ENCODE measurements at places on chromosomes 6 and 20.
A peak's percentile ranks its signal among the peaks of the same experiment; 100 is the strongest.

DNA sequence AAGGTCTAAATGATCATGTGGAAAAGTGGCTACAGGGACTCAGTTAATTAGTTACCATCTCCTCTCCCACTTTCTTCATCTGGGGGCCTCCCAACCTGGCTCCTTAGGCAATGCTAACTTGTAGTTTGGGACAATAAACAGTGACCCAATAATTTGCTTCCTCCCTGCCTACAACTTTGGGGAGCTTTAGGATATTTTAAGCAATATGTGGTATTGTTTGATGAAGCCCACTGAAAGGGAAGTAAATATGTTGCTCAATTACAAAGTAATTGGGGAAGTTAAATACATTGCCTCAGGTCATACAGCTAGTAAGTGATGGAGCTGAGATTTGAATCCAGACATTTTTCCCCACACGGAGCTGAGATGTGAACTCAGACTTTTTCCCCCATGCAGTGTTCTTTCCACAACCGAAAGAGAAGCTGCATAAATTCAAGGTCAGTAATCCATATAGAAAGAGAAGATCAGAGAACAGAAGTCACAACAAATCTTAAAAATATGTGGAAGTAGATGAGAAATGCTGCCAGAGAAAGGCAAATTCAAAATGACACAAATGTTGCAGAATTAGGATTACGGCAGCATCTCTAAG is 26.6 kb downstream of the ZHX3 start:
- no peak for DNase-seq

- DNase-seq, result no peak
Observed at GRCh38 chr6:43307451-43308100, 1.1 kb downstream of the CRIP3 start.

DNA sequence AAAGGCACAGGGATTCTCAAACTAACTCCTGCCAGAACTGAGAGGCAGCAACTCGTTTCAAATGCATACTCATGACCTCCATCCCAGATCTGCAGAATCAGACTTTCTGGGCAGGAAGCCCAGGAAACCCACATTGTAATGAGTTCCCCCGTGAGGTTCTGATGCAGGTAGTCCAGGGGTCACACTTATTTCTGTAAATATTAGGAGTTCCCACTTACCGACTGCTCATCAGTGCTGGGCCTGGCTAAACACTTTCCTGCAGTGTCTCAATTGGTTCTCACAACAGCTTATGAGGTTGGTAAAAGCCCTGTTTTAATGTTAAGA is 11.6 kb downstream of the DUSP15 start:
- DNase-seq, result no peak

DNA sequence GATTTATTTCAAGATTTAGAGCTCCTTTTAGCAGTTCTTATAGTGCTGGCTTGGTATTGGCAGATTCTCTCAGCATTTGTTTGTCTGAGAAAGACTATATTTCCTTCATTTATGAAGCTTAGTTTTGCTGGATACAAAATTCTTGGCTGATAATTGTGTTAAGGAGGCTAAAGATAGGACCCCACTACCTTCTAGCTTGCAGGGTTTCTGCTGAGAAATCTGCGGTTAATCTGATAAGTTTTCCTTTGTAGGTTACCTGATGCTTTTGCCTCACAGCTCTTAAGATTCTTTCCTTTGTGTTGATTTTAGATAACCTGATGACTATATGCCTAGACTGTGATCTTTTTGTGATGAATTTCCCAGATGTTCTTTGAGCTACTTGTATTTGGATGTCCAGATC is 114.3 kb downstream of the AIG1 start:
- DNase-seq, result no peak

GRCh38 chr20:51926670-51927305 is 124.5 kb upstream of the SALL4 start:
- DNase-seq, result no peak

GRCh38 chr6:122790423-122791309 is 1.6 kb downstream of the SMPDL3A start:
- DNase-seq, result no peak

GRCh38 chr6:78580923-78581322 is 286.4 kb upstream of the IRAK1BP1 start:
- DNase-seq, result no peak

DNA sequence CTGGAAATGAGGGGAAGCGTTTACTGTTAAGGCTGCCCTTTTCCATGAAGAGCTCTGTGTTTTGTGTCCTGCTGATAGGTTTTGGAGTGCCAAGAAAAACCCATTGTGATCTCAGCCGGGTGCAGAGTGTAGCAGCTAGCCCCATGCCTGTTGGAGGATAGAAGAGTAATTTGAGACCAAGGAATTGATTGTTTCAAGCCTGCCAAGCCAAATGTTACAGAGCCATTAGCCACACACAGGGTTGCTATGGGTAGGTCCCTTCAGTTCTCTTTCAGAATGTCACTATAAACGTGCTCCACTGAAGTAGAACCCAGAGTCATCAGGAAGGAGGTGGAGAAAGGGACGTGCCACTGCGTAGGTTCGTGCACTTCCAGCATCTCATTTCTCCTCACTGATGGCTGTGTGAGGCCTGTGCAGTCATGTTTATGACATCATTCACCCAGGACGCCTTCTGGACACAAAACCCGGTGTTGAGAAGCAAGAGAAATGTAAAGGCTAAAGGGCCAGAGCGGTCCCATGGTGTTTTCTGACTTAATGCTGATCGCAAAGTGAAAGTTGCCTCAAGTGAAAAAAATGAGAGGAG is 6.6 kb downstream of the GMPR start:
- no peak for DNase-seq

GRCh38 chr6:99030915-99031314 is 83.2 kb upstream of the FBXL4 start:
- no peak for DNase-seq

GRCh38 chr6:136063096-136063495 is 187.0 kb downstream of the MTFR2 start:
- DNase-seq, result peak; percentile 44
